SK-MEL-5 (cell line): ENCODE measurements at places on chromosomes 12 and 14.

DNA sequence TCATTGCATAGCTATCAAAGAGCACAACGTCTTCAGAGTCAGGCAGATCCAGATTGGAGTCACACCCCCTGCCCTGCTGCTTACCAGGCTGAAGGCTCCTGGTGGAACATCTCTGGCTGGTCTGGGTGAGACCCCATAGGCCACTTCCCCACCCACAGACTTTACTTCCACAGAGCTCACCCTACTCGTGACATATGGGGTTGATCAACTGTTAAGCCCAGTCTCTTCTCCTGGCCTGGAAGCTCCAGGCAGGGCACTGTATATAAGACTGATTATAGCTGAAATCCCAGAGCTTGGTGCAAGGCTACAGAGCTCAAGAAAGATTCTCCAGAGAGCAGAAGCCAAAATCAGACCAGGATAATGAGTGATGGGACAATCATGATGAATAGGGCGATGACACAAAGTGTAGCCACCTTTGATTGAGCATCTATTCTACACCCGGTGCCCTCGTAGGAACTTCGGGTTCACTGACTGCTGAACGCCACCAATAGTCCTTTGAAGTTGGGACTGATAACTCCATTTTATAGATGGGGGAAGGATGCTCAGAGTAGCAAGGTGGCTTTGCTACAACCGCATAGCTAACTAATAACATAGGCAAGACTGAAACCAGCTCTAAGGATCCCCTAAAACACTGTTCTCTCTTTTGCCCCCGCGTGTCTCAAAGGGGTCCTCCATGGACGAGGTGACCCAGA, 287.8 kb downstream of the BCL11B start:
- DNase-seq: no peak

DNA sequence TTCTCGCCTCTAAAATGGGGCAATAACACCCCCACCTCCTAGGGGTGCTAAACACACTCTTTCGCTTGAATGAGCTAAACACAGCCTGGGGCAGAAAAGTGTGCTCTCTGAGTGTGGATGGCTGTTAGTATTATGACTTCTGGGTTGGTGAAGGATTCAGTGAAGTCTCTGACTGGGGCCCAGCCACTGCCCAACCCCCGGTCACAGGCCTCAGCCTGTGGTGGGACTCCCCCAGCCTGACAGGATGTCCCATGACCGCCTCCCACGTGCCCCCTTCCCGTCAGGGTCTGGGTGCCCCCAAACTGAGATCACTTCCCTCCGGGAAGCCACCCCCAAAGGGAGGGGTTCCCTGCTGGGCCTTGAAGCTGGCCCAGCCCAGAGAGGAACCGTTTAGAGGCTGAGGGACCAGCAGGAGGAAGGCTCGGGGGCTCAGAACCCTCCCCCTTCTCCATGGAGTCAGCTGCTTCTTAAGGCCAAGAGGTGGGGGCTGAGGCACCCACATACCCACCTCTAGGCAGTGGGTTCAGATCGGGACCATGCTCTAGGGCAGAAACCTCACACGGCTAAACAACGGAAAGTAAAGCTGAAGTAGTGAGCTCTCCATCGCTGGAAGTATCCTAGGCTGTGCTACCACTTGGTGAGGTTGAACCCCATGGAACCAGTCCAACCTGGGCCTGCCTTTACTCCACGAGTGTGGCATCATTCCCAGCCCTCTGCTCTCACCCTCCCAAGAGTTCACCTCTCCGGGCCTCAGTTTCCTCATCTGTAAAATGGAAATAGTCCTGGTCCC, 13.8 kb downstream of the DTX1 start:
- no peak for DNase-seq

DNA sequence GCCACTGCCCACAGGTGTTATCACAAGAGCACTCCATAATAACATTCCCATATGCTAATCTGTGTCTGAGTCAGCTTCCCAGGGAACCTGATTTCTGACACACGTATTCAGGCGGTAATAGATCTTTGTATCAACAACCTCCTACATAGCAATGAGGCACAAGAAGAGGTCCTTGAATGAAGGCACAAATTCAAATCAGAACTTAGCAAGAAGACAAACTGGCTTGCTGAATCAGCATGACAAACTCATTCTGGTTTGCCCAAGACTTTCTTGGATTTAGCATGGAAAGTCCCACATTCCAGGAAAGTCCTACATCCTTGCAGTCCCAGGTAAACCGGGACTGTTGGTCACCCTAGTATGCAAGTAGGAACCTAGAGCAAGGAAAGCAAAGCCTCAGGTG, 33.9 kb upstream of the RNU6-7 start:
- DNase-seq: no peak

DNA sequence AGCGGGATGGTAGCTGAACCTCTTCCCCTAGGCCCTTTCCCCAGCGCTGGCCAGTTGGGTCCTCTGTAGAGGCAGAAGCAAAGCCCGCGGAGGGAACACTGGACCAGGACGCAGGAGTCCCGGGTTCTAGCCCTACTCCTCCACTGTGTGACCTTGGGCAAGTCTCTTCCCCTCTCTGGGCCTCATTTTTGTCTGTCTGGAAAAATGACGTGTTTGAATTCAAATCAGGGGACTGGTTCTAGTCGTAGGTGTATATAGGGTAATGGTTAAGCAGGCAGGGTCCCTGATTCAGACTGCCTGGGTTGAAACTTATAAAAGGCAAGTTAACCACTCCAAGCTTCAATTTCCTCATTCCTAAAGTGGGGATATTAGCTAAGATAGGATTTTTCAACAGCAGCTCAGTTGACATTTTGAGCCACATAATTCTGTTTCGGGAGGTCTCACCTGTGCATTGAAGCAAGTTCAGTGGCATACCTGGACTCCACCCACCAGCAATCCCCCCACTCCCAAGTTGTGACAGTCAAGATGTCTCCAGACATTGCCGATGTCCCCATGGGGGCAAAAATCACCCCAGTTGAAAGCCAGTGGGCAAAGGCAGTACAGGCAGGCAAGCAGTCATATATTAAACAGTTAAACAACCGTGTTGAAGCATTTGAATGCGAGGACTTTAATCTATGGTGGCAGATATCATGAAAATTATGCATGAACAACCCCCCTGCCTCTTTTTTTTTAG, 899 bp downstream of the TPCN1 start:
- no peak for DNase-seq

DNA sequence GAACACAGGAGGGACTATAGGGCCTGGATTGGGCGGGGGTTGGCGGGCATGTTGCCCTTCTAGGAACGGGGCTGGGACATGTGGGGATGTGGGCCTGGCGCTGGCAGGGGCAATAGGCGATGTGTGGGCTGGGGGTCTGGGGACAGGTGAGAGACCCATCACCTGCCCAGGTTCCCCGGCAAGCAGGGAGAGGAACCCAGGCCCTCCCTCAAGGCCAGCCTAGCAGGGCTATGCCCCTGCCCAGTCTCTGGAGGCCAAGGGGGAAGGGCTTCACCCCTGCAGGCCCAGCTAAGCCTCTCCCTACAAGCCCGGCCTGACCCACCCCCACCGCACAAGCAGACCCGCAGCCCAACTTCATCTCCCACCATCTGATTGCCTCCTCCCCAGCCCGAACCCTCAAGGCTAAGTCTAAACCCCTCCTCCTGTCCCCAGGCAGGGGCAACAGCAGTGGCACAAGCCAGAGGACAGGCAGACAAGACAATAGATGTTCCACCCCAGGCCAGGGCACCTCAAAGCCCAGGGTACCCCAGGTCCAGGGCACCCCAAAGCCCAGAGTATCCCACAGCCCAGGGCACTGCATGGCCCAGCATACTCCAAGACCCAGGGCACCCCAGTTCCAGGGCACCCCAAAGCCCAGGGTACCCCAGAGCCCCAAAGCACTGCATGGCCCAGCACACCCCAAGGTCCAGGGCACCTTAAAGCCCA, 6.5 kb downstream of the JAG2 start:
- no peak for DNase-seq

DNA sequence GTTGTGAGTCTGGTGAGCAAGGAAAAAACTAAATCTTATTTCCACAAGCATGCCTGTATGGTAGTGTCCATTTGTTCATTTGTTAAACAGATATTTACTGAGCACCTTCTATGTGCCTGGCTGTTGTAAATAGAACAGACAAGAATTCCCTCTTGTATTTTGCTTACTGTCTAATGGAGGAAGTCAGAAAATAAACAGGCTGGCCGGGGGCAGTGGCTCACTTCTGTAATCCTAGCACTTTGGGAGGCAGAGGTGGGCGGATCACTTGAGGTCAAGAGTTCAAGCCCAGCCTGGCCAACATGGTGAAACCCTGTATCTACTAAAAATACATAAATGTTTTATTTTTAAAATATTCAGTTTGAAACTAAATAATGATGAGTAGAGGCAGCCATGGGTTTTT, 79.3 kb downstream of the GTF2A1 start:
- DNase-seq: no peak

GRCh38 chr12:75825686-75826085, 205.9 kb downstream of the PHLDA1 start:
- DNase-seq: no peak

- DNase-seq: no peak
These were observed 33.7 kb upstream of the IL22 start for GRCh38 chr12:68287106-68287505.

- DNase-seq: no peak
These were observed 8.2 kb upstream of the CCDC177 start for GRCh38 chr14:69582829-69583228.

DNA sequence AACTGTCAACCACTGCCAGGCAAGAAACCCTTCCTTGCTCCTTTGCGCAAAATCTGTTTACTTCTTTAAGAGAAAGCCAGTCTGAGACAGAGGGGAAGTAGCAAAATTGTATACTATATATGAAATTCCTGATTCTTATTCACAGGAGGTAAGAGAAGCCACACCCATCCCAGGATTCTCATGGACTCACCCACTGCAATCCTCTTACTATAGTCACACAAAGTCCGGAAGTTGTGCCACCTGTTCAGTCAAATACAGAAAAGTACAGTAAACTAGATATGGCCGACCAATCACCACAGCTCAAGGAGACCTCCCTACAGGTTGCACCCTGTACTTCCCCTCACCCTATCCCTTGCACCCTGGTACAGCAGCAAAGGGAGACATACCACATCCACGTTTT, 2.9 kb downstream of the PRMT5 start:
- DNase-seq: no peak

DNA sequence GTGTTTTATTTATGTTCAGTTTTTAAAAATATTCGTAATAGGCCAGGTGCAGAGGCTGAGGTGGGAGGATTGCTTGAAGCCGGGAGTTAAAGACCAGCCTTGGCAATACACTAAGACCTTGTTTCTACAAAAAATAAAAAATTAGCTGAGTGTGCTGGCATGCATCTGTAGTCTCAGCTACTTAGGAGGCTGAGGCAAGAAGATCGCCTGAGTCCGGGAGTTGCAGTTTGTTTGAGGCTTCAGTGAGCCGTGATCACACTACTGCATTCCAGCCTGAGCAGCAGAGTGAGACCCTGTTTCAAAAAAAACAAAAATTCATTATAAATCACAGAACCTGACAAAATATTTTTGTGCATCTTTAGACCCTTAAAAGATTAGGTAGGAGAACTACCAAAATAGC, 240.1 kb upstream of the ARHGAP5 start:
- DNase-seq: no peak

DNA sequence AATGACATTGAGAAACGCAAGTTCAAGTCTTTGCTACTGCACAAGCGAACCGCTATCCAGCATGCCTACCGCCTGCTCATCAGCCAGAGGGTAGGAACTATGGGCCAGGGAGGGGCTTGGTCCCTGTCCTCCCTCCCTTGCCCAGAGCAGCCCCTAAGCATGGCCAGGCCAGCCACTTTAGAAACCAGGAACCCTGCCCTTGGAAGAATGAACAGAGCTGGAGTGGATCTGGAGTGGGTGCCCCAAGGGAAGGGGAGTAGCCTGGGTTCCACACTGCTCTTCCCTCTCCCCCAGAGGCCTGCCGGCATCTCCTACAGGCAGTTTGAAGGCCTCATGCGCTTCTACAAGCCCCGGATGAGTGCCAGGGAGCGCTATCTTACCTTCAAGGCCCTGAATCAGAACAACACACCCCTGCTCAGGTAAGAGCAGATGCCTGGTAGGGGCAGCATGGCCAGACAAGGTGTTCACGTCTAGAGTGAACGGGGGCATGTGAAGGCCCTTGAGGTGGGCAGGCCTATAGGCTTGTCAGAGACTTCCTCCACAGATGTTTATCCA, 55.8 kb downstream of the TPCN1 start:
- DNase-seq: no peak

GRCh38 chr14:25394356-25394755, 344.4 kb upstream of the STXBP6 start:
- DNase-seq: no peak

GRCh38 chr14:101917413-101918017, 46.9 kb upstream of the DYNC1H1 start:
- DNase-seq: no peak
